Activated CD4-positive, alpha-beta T cell treated with anti-CD3 and anti-CD28 coated beads for 4 hours (primary cell): ENCODE measurements at places on chromosomes 13 and 19.

DNA sequence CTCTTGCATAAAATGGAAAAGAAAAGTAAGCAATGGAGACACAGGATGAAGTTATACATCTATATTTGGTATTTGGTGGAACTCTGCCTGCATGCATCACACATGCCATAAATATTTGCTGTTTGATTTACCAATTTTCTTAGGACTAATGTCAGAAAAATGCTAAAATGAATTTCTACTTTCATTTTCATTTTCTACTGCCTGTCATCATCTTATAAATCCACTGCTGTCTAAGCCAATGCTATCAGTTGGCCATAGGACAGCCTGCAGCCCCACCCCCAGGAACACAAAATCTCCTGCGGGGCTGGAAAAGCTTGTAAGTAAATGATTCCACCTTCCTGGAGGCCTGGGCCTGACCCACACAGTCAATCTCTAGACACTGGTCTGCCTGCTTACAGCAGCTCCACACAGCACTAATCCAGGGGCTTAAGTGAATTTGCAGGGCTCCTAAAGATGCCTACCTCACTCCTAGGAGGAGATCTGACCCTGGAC is 122.0 kb downstream of the ENOX1 start:
- DNase-seq: no peak

GRCh38 chr13:52395704-52396103 is 10.3 kb downstream of the THSD1 start:
- no peak for DNase-seq

GRCh38 chr19:45529420-45529785 is 22.1 kb downstream of the VASP start:
- DNase-seq: no peak

GRCh38 chr19:14530005-14530348 is 583 bp downstream of the TECR start:
- DNase-seq: no peak

DNA sequence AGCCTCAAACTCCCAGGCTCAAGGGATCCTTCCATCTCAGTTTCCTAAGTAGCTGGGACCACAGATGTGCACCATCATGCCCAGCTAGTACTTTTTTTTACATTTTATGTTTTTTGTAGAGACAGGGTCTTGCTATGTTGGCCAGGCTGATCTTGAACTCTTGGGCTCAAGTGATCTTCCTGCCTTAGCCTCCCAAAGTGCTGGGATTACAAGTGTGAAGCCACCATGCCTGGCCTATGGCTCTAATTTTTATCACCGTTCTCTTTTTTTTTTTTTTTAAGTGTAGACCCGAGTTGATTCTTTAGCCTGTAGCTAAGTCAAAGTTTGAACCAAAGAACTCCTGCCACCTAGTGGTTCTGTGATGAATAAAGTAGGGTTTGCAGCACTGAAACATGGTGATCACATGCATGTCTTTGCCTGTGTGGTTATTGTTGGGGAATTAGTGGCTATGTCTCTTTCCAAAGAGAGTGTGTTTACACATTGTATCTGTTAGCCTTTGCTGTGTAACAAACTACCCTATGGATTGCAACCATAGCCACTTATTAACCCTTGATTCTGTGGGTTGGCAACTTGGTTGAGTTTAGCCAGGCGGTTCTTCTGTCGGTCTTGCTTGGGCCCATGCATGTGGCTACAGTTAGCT is 11.6 kb downstream of the NFILZ start:
- no peak for DNase-seq

GRCh38 chr13:33283195-33283911 is 2.2 kb downstream of the STARD13 start:
- no peak for DNase-seq

DNA sequence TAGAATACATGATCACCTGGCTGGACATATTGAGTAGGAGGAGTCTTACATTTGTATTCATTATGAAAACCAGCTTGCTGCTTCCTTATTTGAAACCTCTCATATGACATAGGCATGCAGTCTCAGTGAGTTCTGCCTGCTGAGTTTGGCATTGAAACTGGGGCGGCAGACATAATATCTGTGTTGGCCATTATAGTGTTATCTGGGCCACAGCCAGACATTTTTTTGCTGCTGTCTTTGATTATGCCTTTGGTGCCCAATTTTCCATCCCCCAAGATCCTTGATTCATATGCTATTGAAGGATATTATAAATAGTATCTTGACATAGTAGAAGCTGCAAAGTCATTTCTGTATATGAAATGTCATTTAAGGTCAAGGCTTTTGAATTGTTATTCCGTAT is 15.8 kb downstream of the FREM2 start:
- no peak for DNase-seq

GRCh38 chr19:1864480-1865171 is 1.2 kb upstream of the KLF16 start:
- DNase-seq: peak; percentile 60

DNA sequence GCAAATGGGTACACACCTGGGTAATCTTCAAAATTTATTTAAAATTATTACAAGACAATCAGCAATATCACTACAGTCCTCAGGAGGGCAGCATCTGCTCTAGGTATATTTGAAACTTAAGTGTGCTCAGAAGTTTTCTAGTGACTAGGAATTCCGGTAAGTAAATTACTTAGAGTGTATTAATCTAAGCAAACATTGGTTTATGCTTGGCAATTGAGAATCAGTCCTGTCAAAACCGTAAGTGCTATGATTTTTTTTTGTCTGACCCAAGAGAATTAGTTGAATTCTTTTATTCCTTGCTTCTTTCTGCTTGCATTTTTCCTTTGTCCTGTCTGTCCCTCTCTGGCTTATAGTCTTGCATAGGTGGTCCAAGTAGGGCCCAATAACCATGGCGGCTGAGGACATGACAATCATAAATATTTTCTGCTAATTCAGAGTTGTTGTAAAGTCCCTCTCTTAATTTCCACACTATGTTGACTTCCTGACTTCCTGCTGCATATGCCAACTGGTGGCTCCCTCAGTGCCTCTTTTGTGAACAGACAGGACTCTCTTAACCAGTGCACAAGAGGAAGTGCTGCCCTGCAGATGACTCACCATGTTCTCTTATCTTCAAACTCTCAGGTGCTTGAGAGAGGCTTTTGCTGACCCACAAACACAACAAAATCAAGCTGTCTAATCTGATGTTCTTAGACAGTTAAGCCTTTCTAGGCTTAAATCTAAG is 82.2 kb downstream of the SLAIN1 start:
- DNase-seq: no peak

- DNase-seq: no peak
Measured at GRCh38 chr13:41900918-41901317, 60.0 kb downstream of the VWA8 start.

GRCh38 chr19:18607226-18608101 is 865 bp upstream of the CRLF1 start:
- peak; percentile 55 for DNase-seq

GRCh38 chr19:16258440-16258903 is 60.8 kb downstream of the AP1M1 start:
- no peak for DNase-seq

DNA sequence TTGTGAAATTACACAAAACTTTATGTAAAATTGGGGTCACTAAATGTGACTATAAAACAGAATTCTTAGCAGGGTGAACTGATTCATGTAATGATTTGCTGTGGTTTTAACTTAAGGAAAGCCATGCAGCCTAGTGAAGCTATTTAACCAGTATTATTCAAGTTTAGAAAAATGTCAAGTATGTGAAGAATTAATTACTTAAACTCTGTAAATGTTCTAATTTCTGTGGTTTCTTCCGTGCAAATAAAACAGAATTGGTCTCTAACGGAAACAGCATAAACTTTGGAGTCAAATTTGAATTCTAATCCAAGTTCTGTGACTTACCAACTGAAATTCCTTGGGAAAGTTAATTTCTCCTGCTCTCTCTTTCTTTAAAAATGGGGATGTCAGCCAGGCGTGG is 13.3 kb downstream of the CDC16 start:
- DNase-seq: no peak

DNA sequence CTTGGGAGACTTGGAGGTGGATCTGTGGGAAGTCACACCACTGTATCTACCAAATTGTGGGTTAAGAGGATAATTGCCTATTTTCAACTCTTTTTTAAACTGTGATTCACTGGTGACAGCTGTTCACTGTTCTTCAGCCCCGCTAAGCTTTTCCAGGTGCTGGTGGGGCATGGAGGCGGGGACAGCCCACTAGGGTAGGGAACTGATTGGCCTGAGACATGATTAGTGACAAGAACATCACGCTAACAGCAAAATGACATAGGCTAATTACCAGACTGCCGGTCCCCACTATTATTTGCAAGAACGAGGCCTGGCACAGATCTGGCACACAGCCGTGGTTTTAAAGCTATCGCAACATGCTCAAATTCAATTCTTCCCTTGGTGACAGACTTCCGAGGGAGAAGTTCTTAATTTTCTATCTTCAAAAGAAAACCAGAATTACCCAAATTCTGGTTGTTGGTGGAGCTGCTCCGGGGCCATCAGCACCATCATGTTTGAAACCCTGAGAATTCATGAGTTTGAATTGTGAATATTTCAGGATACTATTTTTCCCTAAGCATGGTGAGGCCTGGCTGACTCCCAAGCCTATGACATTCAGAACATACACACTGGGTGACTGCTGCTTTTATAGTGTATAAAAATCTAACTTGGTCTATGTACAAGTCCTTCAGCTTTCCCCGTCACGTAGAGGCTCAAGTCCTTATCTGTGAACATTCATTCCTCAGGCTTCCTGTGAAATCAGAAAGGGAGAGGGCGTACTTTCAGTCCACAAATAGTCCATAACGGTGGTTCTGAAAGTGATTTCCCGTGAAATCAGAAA is 17.9 kb downstream of the DOCK9 start:
- no peak for DNase-seq

DNA sequence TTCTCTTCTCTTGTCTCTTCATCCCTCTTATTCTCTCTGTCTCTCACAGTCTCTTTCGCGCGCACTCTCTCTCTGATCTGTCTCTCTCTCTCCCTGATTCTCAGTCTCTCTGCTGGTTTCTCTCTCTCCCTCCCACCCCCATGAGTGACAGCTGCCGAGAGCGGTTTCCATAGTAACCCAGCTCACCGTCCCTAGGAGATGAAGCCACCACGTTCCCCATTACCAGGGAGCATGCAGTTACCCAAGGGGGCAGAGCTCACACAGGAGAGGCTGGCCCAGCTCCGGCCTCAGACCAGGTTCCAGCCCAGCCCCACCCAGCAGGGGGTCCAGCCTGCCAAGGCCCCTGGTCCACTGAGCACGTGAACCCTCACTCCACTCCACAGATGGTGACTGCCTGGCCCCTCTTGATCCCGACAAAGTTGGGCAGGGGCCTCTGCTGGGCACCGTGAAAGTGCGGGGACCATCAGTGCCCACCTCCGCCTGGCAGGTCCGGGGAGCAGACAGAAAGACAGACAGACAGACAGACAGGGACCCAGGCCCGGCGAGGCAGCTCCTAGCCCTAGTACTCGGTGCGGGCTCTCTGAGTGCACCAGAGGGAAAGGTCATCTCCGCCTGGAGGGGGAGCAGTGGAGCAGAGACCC is 50.6 kb downstream of the CELF5 start:
- peak; percentile 18 for DNase-seq

DNA sequence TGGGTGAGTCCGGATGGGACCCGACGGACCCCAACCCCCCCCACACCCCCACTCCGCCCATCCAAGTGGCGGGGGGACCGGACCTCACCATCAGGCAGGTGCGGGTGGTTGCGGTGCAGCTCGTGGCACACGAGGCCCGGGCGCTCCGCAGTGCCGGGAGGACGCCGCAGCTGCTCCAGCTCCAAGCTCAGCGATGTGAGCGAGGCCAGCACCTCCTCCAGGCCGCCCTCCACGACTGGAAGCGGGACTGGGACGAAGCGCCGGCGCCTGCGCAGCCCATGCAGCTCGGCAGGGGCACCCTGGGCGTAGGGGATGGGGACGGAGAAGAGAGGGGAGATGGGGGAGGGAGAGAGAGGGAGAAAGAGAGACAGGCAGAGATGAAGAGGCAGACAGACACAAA is 30.1 kb upstream of the OLFM2 start:
- no peak for DNase-seq

GRCh38 chr13:96431044-96431581 is 341.2 kb downstream of the HS6ST3 start:
- no peak for DNase-seq

GRCh38 chr19:10295847-10296591 is 6.3 kb downstream of the ICAM5 start:
- no peak for DNase-seq

DNA sequence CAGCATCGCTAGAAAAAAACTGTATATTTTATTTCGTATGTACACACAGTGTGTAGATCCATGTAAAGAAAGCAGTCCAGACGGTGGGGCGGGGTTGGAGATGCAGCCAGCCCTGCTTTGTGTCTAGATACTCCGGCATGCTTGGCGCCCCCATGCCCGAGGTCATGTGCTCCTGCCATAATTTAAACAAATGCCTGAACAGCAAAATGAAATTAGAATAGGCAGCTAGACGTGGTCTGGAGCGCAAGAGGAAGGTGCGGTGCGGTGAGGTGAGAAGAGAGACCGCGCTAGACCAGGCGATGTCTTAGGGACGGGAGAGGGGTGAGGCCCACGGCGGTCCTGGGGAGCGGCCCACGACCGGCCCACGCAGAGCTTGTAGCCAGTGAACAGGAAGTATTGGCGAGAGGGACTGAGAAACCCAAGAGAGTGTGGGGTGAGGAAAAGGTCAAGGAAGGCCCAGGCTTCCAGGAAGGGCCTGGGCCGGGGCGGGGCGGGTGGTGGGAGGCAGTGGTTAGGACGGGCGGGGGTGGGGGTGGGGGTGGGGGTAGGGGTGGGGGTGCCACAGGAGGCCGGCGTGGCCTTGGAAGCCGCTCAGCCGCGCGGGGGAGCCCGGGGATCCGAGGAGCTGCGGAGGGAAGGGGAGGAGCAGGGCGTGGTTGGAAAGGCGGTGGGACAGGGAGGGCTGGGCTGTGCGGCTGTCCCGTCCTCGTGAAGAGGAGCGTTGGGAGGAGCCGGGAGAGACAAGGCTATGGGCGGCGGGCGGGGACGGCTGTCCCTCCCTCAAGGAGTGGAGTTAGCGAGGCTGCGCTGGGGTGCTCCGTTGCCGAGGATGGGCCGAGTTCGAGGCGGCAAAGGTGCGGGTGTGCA is 254.7 kb upstream of the SGCG start:
- DNase-seq: no peak

DNA sequence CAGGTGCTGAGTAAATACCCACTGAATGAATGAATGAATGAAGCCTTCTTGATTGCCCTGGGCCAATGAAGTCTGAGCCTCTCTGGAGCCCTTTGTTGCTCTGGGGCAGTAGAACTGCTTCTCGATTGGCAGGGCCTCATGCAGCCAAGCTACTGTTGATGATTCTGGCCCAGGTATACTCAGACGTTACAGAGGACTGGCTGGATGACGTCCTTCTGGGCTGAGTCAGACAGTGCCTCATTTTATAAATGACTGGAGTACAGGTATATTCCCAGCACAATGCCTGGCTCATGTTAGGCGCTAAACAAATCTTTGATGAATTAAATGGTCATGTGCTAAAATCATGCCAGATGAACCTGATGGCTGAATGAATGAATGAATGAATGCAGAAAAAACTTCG is 243.8 kb upstream of the MAB21L1 start:
- no peak for DNase-seq

GRCh38 chr13:96730676-96731075 is 263.6 kb downstream of the OXGR1 start:
- DNase-seq: no peak

- DNase-seq: no peak
Measured at GRCh38 chr19:47726467-47726866, 13.2 kb downstream of the EHD2 start.

GRCh38 chr13:27041341-27041740 is 130.3 kb downstream of the USP12 start:
- no peak for DNase-seq
